Frontal cortex (tissue), 4 donors: ENCODE measurements at places on chromosomes 1 and 21.
A peak's percentile ranks its signal among the peaks of the same experiment; 100 is the strongest.

DNA sequence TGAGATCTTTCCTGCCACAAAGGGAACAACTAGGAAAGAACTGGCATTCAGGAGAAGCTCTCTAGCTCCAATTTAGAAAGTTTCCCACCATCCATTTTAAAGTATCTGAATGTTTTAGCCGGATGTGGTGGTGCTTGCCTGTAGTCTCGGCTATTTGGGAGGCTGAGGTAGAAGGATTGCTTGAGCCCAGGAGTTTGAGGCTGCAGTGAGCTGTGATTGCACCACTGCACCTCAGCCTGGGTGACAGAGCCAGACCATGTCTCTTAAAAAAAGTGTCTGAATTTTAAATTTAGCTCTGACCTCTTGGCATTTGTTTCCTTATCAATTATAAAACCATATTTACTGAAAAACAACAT, 67.2 kb downstream of the RPAP2 start:
- no peak for DNase-seq

DNA sequence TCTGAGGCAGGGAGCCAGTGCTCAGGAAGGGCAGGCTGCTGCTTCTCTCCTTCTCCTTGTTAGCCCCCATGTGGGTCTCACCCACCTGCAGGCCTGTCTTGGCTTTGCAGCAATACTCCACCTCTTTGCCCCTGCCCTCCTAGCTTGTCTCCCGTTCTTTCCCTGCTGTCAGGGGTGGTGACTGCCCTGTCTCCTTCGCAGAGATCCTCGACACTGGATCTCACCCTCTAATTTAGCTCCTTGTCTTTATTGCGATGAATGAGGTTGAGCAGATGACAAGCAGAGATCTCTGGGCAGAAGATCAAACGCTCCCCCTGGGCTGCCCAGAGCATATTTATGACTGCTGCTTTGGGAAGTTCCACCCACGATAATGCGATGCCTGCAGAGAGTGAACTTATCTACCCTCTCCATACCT, 199.2 kb downstream of the ROR1 start:
- no peak for DNase-seq

GRCh38 chr1:25028907-25029599, 99.0 kb upstream of the RUNX3 start:
- DNase-seq: no peak

- no peak for DNase-seq
Measured at GRCh38 chr1:235113183-235113917, 15.3 kb downstream of the TOMM20 start.

DNA sequence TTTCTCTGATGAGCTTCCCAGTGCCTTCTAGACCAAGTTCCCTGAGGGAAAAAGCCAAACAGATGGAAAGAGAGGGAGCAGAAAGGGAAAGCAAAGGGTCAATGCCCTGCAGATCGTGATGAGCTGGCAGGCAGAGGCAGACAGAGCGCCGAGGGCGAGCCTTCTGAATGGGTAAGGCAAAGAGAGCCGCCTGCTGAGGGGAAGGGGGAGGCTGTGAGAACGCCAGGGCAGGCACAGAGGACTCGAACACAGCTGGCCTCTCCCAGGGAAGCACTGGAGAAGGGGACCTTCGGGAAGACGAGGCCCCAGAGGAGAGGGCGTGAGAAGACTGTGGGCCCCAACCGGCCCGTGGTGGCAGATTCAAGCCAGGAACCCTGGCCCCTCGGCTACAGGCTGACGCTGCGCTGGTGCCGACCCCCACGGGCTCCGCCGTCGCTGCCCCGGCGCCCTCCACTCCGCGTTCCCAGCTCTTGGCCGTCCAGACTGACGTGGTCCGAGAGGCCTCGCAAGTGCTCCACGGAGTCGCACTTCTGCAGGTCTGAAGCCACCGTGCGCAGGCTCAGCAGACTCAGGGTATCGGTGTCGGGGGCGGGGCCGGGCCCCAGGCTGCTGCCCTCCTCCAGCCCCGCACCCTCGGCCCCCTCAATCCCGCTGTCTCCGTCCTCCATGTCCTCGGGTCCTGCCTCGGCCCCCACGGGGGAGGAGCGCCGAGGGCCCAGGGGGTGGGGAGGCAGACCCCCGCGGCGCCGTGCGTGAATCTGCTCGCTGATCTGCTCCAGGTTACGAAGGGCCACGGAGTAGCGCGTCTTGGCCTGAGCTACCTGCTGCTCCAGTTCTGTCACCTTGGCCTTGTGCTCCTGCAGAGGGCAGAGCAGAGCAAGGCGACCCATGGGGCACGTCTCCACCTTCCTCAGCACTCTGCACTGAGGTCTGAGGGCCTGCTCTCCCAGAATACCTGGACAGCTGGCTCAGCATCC, 13.9 kb downstream of the SH3BP5L start:
- no peak for DNase-seq

DNA sequence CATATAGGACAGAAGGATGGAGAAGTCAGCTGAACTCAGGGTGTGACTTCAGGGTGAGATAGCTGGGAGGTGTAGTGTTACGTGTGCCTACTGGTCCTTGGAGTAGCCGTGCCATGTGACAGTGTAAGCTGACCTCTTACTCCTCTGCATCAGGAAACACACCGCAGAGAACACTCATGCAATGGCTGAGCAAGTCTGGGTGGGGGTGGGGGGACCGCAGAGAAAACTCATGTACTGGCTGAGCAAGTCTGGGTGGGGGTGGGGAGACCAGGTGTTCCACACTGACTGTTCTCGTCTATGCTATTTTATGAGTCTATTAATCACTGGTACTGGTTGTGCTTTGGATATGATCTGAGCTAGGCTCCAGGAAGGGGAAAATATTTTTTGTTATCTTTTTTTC, 233.1 kb downstream of the PAPPA2 start:
- no peak for DNase-seq

DNA sequence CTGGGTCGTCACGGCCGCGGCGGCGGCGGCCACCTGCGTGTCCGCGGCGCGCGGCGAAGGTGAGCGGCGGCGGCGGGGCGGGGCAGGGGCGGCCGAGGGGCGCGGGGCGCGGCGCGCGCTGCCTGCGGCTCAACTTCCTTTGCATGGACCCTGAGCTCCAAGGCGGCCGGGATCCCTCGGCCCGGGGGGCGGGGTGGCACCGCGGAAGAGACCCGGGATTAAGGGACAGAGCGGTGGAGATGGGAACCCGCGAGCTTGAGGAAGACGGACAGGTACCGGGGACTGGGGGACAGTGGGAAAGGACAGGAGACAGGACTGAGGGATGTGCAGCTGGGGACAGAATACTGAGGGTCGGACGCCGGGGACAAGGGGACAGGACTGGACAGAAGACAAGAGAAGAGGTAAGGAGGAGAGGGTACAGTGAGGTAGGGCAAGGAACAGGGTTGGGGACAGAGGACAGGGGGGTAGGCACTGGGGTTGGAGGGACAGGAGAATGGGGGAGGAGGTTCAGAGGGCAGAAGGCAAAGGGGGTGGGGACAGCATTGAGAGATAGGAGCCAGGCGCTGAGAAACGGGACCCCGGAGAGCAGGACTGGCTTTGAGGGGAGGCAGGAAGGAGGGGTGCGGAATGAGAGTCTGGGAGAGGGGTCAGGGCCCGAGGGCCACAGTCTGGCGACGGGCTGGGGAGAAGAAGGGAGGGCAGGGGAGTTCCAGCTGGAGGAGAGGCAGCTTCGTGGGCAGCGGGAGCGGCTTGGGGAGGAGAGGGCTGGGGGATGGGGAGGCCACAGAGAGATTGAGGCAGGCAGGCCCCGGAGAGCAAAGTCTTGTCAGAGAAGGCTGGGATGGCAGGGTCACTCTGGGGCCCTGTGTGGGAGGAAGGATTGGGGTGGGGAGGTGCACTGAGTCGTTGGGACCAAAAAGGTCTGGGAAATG, 648 bp downstream of the EPHA8 start:
- no peak for DNase-seq

DNA sequence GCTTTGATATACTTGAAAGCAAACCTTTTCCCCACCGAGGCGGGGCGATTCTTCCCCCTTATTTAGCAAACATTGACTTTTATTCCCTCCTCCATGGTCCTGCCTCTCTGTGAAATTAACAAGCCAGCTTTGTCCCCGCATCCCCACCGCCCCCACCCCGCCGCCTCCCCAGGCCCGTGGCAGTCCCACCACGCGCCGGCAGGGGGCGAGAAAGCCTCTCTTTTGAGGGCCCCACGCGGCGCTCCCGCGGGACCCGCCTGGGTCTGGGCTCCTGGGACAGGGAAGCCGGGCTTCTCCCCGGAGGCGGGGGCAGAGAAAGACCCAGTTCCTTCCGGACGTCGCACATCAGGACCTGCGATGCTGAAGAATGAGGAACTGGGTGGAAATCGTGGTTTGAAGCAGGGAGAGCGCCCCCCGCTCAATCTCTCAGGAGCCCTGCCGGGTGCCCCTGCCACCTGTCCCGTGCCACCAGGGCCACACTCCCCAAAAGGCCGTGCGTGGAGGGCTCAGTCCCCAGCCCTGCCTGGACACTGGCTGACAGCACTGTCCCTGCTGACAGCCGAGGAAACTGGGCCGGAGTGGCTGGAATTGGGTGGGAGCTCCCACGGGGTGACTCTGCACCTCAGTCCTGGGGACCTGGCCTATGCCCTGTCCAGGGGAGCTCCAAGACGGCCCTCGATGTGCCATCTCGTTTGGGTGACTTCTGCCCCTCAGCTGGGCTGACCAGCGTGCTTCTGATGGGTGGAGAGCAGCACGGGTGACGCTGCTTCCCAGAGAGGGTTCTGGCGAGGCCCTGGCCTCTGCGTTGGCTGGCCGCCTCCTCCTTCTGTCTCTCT, 8.6 kb upstream of the ACTRT2 start:
- peak; percentile 92 for DNase-seq

DNA sequence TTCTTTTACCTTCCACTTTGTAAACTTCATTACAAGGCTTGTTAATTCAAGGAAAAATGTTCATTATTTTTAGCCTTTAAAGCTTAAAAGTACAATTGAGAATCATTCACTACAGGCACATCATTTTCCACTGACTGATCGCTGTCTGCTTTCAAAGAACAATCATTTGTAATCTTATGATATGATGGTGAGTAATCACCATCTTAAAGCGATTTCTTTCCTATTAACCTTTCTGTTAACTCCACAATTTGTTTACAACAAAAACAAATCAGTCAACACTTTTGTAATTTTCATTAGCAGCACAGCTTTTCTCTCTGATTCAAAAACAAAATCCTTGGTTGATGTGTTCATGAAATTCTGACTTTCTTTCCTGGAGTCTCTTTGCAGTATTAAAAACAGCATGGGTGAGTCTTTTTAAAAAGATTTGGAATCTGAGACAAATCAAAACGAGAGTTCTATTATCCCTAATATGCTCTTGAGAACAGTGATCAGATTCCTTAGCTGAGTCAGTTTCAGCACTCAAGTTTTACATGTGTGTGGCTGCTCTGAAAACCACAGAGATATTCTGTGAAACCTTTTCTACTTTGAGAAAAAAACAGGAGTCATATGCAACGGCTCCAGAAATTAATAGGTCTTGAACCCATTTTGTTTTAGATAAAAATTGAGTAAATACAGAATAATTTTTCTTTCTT, 145.8 kb upstream of the TMPRSS15 start:
- DNase-seq: no peak

- no peak for DNase-seq
Measured at GRCh38 chr1:29120947-29121485, 2.7 kb downstream of the TMEM200B start.

GRCh38 chr1:79708646-79709265, 702.2 kb upstream of the ADGRL4 start:
- DNase-seq: no peak

GRCh38 chr21:34336245-34336644, 27.6 kb upstream of the KCNE2 start:
- no peak for DNase-seq

DNA sequence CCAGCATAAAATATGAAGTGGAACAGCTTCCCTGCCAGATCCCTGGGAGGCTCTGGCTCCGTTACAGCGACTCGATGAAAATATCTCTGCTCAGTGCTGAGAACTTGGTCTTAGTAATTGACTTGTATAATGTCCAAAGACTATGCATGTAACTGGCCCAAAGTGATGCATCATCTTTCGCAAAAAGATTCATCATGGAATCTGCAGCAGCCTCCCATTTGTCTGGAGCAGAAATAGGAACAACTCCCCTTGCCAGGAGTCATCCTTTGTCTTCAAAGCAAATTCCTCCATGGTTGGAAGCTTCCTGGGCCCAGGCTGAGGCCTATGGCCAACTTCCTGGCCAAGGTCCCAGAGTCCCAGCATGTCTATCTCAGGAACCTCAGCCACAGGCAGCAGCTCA, 16.9 kb upstream of the SLC6A17 start:
- DNase-seq: no peak

- no peak for DNase-seq
Measured at GRCh38 chr21:46049890-46050667, 47.8 kb upstream of the COL6A2 start.
